CD4-positive, alpha-beta memory T cell (primary cell): ENCODE measurements at places on chromosomes 16 and 17.

DNA sequence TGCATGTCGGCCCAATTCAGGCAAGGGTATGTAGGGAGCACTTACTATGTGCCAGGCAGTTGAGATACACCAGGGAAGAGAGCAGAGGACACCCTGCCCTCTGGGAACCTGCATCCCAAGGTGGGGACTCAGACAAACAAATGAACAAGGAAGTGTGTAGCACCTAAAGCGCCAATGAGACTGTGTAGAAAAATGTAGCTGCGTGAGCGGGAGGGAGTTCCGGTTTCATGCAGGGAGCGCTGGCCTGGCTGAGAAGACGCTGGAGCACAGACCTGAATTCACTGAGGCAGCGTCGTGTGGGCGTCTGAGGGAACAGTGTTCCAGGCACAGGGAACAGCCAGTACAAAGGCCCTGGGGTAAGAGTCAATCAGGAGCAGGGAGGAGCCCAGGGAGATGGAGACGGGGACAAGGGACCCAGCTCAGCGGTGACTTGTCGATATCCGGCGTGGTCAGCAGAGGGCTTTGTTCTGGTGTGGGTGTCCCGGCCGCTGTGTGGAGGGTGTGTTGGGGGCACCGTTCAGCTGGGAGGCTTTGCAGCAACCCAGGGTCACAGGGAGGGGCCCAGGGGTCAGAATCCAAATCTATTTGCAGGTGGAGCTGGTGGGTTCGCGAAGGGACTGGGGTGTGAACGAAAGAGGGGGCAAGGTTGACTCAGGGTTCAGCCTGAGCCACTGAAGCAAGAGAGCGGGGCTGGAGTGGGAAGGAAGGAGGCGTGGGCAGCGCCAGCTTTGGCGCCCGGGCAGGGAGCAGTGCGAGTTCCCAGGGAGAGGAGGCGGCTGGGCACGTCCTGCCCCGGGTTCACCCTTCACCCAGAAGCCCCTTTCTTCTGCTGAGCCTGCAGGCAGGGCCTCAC, 17.8 kb upstream of the OSGIN1 start:
- no peaks in the 10 kb centered on the region for H3K4me1 ChIP-seq
- no peaks in the 10 kb centered on the region for H3K36me3 ChIP-seq
- no peak overlapping the region for H3K27ac ChIP-seq

- no peaks in the 10 kb centered on the region for H3K27me3 ChIP-seq
- no peaks in the 10 kb centered on the region for H3K4me1 ChIP-seq
- no peak for DNase-seq
- H3K36me3 ChIP-seq: no peaks in the 10 kb centered on the region
- H3K27ac ChIP-seq: no peak overlapping the region
Measured at GRCh38 chr17:79272220-79272619, 197.6 kb downstream of the ENGASE start.

- H3K36me3 ChIP-seq: peaks cover 45% of the 10 kb centered on the region
- H3K27ac ChIP-seq: no peak overlapping the region
- no peaks in the 10 kb centered on the region for H3K27me3 ChIP-seq
- no peak overlapping the region for H3K4me3 ChIP-seq
- H3K4me1 ChIP-seq: peaks cover 5% of the 10 kb centered on the region
Measured at GRCh38 chr17:20999841-21000532, 42.8 kb downstream of the USP22 start.

DNA sequence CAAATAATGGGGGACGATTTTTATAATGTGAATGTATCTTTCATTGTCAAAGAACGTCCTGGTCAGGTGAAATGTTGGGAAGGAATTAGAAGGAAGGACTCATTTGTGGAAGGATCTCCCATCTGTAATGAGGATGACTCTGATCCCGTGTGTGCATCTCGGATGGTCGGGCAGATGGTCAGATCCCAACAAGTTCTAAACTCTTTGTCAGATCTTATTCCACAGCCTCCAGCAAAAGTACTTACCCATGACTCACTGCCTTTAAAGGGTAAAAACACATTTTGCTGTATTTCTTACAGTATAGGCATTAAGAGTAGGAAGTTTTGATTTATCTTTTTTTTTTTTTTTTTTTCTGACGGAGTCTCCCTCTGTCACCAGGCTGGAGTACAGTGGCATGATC, 539 bp upstream of the KRTAP4-8 start:
- no peak overlapping the region for H3K27ac ChIP-seq
- H3K27me3 ChIP-seq: no peaks in the 10 kb centered on the region
- no peaks in the 10 kb centered on the region for H3K36me3 ChIP-seq
- H3K4me1 ChIP-seq: no peaks in the 10 kb centered on the region
- H3K4me3 ChIP-seq: no peak overlapping the region
- no peak for DNase-seq
